ENCODE measurements at places on chromosomes 3 and 15. TPM values are rescaled to one million over a fixed set of nuclear protein-coding genes. Genes with fewer than 3 reads are reported as not detected.

GRCh38 chr15:77940381-77940947, 137.0 kb downstream of the TBC1D2B start:
- DNase-seq, result no peak

The ECE2 gene
- total RNA-seq, result not detected

DNA sequence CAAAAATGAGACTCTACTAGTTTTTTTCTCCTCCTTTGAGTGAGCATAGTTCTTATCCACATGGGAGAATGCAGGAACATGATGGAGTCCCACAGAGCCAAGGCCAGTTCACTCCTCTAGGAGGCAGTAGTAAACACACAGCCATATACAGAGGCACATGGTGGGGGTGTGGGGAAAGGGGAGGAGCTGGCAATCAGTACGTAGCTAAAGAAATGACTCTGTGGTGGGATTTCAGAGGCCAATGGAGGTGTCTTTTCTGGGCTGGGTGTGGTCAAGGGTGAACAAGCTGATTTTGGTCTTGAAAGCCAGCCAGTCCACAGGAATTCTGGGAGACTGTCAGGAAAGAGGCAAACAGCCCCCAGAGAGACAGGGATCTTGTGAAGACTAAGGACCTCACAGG, 6.6 kb upstream of the RAB11A start:
- no peak for DNase-seq

DNA sequence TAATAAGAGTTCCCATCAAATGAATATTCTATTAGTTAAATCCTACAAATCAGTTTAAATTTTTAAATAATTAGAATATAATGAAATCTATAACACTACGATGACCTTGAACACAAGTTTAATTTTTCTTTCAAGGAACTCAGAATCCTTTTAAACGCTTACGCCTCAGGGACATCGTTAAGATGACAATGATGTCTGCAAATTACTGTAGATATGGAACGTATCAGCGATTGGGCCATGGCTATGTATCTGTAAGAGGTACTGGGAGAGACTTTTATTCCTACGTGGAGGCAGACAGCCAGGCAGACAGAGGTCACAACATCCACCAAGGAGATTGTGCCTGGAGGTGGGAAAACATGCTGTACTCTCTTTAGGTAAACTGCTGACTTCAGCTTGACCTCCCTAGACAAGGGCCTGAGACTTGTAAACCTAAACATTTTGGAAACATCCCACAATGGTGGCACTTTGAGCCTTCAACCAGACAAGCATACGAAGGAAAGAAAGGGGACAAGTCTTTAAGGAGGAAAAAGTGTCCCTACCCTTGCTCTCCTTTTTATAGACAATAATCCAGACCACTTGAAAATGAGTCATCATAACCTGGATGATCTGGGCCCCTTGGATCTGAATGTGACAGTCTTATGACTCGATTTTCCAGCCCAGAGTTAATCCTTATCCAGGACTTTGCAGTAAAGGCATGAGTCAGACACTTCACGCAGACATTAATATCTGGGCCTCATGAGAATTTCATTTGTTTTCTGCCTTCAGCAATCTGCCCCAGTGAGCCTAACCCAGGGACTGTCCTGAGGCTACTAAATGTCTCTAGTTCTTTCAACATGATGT, 6.8 kb upstream of the LDHAL6B start:
- no peak for DNase-seq

The CPLX3 gene
- total RNA-seq, result not detected

DNA sequence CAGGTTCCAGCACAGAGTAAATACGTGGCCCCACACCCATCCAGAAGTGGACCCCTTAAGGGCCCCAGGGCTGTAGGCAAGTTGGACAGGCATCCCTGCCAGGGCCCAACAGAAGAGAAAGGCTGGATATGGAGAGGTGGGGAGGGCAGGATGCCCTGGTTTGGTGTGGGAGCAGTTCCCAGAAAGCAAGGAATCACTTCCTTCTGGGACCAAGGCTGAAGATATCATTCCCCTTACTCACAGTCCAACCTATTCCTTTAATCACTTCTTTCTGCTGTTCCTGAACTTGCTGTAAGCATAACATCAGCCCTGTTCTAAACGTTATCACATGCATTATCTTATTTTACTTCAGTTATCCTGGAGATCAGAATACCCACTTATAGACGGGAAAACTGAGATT, 6.1 kb upstream of the MESP2 start:
- DNase-seq, result no peak

GRCh38 chr15:59327942-59328341, 44.7 kb downstream of the MYO1E start:
- DNase-seq, result no peak

The PTX3 gene
- 317 TPM for total RNA-seq

- DNase-seq, result no peak
Measured at GRCh38 chr3:124858275-124858674, 28.9 kb downstream of the ITGB5 start.

- DNase-seq, result no peak
Measured at GRCh38 chr3:25485673-25486072, 57.6 kb downstream of the RARB start.

The DAG1 gene
- total RNA-seq, result 99.3 TPM

DNA sequence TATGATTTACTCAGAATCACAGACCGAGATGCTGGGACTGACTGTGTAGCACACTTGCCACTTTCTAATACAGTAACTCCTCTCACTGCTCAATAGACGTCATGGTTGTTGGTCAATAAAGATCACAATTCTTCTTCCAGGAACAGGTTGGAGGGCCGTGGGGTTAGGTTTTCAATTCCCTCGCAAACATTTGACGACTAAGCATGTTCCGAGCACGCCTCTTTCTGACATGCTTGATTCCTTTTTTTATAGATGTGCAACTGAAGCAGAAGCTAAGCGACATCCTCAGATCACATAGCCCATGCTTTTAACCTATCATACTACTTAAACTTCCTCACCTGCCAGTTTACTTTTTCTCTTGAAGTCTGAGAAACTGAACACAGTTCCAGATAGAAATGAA, 61.0 kb downstream of the GRM7 start:
- DNase-seq, result no peak

DNA sequence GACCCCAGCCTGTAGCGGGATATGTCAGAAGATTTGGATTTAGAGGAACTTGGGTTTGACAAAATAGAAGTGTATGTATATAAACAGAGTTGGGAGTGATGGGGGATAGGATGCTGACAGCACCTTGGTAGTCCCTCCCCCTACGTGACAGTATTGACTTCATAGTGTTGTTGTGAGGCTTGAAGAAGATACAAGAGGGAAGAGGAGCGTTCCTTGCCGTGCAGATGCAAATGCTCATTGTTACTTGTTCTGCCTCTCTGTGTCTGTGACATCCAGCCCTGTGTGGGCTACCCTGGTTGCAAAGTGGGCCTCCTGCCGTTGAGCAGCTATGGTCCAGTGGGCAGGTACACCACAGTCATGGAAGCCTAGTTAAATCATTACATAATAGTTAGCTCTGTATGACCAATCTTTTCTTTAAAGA, 45.0 kb downstream of the SMAD3 start:
- DNase-seq, result no peak

DNA sequence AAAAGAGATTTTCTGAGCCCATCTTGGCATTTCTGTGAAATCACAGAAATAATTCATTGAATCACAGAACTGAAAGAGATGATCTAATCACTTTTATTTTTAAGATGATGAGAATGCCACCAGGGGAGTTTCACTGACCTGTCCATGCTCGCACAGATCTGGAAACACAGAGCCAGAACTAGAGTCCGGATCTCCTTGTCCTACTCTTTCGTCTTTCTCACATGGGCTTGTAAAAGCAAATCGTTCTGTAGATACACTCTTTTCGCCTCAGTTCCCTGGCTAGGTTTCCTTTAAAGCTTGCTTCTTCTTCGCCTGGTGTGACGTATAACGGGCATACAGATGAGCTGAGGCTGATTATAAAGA, 122.5 kb upstream of the SPRED1 start:
- no peak for DNase-seq

GRCh38 chr3:21562243-21562642, 188.8 kb downstream of the ZNF385D start:
- DNase-seq, result no peak

DNA sequence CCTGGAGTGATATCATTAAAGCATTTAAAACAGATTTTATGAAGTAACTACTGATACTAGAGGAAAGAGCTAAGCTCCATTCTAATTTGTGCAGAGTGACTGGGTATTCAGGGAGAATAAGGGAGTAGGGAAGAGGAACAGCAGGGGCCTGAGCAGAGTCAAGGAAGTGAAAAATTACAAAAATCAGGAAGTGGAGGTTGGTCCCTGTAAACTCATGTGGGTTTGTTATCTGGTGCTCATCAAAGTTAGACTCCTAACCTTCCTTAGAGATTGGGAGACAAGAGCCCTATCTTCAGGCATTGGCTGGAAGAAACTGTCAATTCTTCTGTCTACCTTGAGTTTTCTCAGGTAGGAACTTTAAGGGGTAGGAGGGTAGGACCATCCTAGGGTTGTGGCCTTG, 82.5 kb downstream of the NEK11 start:
- no peak for DNase-seq

GRCh38 chr3:67605377-67605776, 49.0 kb downstream of the SUCLG2 start:
- DNase-seq, result no peak

DNA sequence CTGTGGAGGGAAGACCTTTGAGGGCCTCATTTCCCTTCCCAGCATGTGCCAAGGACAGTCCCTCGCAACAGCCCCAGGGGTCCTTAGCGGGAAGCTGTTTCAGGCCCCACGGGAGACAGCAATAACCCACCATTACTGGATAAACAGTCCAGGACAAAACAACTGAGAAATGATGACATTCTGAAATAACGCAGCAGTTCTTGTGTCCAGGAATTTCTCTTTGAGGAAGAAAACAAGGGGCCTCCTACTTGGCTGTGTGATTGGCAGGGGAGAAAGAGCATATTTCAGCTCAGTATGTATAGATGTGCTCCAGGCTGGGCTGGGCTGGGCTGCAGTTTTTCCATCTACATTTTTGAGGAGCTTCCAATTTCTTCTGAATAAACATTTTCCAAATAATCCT, 82.2 kb upstream of the THBS1 start:
- no peak for DNase-seq

GRCh38 chr15:93587059-93587521, 498.1 kb upstream of the RGMA start:
- DNase-seq, result no peak

The OXTR gene
- total RNA-seq, result 4.8 TPM

The FGD5 gene
- 72.1 TPM for total RNA-seq

- no peak for DNase-seq
Measured at GRCh38 chr3:113285226-113285625, 73.9 kb downstream of the BOC start.

- peak; percentile 51 for DNase-seq
Measured at GRCh38 chr3:96266395-96267190, 547.8 kb upstream of the EPHA6 start.

- no peak for DNase-seq
Measured at GRCh38 chr3:54999159-54999558, 71.3 kb upstream of the LRTM1 start.

DNA sequence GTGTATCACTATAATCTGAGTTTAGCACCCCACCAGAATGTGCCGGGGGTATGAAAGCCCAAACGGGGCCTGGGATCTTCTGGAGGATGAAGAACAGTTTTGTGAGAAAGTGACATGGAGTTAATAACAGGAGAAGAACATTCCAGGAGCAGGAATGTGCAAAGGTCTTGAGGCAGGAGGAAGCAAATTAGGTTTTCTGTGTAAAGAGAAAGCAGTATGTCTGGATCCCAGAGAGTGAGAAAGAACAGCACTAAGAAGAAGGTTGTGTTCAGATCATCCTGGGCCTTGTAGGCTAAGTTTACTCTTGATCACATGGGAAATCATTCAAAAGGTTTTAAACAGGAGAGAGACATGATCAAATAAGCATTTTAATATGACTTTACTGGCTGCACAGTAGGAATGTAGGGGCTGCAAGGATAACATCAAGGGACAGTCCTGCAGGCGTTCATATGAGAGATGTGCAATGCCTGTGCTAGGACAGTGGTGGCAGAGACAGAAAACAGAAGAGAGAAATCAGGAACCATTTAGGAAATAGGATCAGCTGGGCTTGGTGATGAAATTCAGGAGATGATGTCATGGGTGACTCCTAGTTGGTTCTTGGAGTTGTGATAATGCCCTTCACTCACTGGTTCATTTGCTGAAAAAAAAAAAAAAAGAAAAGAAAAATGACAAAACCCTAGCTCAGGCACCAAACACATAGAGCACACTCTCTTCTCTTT, 113.5 kb downstream of the TNIK start:
- no peak for DNase-seq

The CCDC9B gene
- 11.8 TPM for total RNA-seq

The ERC2 gene
- total RNA-seq, result 0.19 TPM

DNA sequence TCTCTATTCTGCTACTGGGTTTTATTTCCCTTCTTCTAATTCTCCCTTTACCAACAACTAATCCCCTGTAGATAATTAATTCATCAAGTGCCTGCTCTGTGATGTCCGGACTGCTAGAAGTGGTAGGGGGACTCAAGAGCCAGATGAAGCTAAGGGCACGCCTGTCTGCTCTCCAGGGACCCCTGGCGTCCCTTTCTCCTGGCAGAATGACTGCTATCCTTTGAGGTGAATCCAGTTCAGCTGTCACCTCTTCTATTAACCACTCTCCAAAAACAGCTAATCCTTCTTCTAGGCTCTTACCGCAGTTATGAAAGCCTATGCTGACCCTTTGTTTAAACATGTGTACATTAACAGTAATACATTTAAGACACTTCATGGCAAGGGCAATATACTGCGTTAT, 1.4 kb upstream of the CHRNA7 start:
- no peak for DNase-seq

GRCh38 chr3:156290924-156291271, 170.5 kb downstream of the KCNAB1 start:
- DNase-seq, result no peak

DNA sequence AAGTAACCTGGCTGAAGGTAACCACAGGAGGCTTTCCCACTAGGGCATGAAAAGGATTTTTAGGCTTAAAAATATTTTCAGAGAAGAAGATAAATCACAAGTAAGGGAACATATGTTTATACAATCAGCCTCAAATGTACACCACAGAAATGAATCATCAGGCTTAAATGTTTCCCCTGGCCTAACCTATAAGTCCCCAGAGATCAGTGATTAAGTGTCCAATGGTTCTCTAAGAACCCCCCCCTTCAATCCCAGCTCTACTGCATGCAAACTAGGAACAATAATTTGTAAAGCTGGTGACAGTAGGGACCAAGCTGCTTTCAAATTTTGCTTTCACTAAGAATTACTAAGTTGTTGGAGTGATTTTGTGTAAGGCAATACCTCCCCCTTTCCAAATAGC, 431.6 kb upstream of the LMCD1 start:
- no peak for DNase-seq

The MPI gene
- 50.8 TPM for total RNA-seq

DNA sequence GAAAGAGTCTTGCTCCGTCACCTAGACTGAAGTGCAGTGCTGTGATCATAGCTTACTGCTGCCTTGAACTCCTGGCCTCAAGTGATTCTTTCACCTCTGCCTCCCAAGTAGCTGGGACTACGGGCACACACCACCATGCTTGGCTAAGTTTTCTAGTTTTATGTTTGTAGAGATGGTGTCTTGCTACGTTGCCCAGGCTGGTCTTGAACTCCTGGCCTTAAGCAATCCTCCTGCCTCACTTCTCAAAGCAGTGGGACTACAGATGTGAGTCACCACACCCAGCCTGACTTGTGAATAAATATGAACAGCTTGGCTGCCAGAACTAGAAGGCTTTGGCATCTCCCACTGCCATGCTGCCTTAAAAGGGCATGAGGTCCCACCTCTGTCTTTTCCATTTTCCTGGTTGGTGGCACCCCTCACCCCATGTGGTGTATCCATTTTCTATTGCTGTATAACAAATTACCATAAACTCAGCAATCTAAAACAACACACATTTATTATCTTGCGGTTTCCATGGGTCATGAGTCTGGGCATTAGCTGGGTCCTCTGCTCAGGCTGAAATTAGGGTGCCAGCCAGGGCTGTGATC, 44.3 kb downstream of the PTPRG start:
- DNase-seq, result no peak
